ENCODE measurements at places on chromosomes 13 and 19. TPM values are rescaled to one million over a fixed set of nuclear protein-coding genes. Genes with fewer than 3 reads are reported as not detected.

Gene TEX29
- not detected for total RNA-seq

Gene PMIS2
- total RNA-seq = not detected

Gene SYT5
- not detected for total RNA-seq

Gene POSTN
- 74.0 TPM for total RNA-seq

Gene ZNF573
- 1.2 TPM for total RNA-seq

Gene KIRREL2
- total RNA-seq = not detected

All from uterus (tissue), 4 donors.